ENCODE measurements at places on chromosomes 12 and 14.

DNA sequence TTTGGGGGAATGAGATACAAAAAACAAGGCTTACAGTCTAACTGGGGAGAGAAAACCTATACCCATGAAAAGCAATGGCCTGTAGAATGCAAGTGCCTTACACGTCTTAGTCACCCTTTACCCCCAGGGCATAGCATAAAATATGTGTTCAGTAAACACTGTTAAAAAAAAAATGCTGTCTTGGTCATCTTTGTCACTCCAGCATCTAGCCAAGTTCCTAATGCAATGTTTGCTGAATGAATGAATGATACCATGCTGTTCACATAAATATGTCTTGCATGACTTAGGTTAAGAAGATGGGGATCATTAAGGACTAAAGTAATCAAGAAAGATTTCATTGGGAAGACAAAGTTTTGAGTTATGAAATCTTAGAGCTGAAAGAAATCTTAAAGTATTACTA lies 38.5 kb downstream of the PPP2R5E start:
- no peak for DNase-seq

DNA sequence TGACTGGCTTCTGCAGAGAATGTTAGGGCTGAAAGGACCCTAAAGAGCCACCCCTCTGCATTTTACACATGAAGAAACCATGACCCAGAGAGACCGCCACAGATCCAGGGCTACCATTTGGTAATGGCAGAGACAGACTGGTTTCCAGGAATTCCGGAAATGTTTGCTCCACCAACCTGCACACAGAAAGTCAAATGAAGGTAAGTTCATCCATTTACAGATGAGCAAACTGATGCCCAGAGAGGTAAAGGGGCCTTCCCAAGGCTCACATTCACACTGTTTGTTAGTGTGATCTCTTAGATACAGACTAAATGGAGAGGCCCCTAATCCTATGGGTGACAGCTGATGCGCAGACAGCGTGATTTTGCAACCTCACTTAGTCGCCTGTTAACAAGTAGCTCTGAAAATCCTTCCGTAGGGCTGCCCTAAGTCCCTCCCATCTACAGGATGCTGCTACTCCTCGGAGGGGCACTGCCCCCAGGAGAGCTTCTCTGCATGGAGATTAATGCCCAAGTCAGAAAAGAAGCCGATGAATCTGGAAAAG lies 33.8 kb downstream of the ZFP36L1 start:
- DNase-seq, result no peak

GRCh38 chr12:91211866-91212265 lies 29.2 kb upstream of the DCN start:
- no peak for DNase-seq

- DNase-seq, result no peak
Observed at GRCh38 chr12:70584332-70584731, 52.9 kb downstream of the PTPRB start.

GRCh38 chr12:117494833-117495655 lies 133.6 kb upstream of the NOS1 start:
- no peak for DNase-seq
